ENCODE measurements at places on chromosomes 2 and 18. TPM values are rescaled to one million over a fixed set of nuclear protein-coding genes. Genes with fewer than 3 reads are reported as not detected.
A peak's percentile ranks its signal among the peaks of the same experiment; 100 is the strongest.

SKOR2 gene
- not detected for polyA plus RNA-seq

SERPINB11 gene
- polyA plus RNA-seq: not detected

HOXD3 gene
- not detected for polyA plus RNA-seq

EGR4 gene
- polyA plus RNA-seq: not detected

GALR1 gene
- polyA plus RNA-seq: not detected

APLF gene
- 3.6 TPM for polyA plus RNA-seq

MARCHF4 gene
- 3.8 TPM for polyA plus RNA-seq

LRRFIP1 gene
- polyA plus RNA-seq: 71.1 TPM

HOXD9 gene
- not detected for polyA plus RNA-seq

LCLAT1 gene
- 25.2 TPM for polyA plus RNA-seq

FRZB gene
- polyA plus RNA-seq: 2.5 TPM

SERPINB5 gene
- polyA plus RNA-seq: not detected

DNA sequence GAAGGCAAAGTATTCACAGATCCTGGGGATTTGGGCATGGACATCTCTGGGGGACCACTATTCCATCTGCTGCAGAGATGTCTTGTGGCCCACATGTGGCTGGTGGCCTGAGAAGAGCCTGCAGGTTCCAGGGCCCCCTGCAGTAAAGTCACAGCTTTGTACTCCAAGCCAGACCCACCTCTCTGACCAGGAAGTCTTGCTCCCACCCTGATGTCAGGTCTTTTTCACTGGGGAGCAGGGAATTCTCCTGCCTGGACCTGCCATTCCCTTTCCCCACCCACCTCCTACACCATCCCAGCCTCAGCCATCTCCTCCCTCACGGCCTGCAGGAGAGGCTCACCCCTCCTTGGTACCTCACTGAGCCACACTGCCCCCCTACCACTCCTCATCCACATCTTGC is 211.8 kb downstream of the SMAD2 start:
- DNase-seq: no peak

- no peak for DNase-seq
These were observed at the start of gene CAPN13 for GRCh38 chr2:30807249-30807648. Gene CAPN13, minus strand, starts transcription at chr2:30807446. Its CDS starts 20,121 bp downstream, at chr2:30787325.

DNA sequence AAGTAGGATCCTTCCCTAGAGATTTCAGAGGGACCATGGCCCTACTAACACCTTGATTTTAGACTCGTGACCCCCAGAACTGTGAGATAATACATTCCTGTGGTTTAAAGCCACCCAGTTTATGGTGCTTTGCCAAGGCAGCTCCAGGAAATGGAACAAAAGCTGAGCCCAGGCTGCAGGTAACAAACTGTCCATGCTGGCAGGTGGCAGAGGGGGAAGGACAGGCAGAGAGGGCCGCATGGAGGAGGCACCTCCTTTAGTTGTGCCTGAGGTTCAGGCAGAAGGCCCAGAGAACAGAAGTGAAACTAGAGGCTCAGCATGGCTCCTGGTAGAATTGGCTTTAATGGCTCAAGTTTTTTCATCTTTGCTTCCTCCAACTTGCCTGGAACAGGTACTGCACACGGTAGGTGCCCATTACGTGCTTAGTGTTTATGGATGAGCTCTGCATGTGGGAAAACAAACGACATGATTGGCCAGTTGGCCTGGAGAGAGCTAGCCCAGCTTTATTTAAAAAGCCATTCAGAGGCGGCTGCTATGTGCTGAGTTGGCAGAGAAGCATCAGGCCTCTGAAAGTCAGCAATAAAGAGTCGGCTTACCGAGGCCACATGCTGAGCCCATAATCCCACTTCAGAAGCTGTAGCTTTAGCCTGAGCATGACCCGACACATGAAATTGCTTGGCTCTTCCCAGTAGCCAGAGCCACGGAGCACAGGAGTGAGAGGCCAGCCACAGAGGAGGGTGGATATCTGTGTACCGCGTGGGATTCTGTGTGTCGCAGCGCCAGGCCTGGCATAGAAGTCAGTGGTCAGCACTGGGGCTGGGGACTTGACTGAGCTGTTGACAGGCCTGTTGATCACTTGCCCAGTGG is 36.5 kb downstream of the HS1BP3 start:
- no peak for DNase-seq

DNA sequence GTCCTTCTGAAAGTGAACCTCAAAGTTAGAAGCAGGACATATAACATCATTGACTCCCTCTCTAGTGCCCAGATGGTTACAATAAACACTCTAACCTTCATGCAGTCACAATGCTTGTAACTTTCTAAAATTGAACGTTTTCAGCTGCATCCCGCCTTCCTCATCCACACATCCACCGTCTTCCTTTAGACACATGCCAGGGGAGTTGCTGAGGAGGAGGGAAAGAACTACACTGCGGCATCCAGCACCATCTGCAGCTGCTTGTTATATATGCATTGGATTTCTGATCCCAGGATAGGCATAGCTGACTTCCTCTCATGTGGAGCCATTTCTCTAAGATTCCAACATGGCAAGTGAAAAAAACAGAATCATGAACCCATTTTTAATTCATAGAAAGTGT is 96.8 kb downstream of the FBXO15 start:
- DNase-seq: no peak

GRCh38 chr2:232478571-232479340 is 8.9 kb downstream of the ECEL1 start:
- DNase-seq: no peak

- DNase-seq: no peak
These were observed 6.7 kb upstream of the B3GNT7 start for GRCh38 chr2:231388725-231389346.

GRCh38 chr2:172200495-172201085 is 97.9 kb upstream of the DLX2 start:
- no peak for DNase-seq

DNA sequence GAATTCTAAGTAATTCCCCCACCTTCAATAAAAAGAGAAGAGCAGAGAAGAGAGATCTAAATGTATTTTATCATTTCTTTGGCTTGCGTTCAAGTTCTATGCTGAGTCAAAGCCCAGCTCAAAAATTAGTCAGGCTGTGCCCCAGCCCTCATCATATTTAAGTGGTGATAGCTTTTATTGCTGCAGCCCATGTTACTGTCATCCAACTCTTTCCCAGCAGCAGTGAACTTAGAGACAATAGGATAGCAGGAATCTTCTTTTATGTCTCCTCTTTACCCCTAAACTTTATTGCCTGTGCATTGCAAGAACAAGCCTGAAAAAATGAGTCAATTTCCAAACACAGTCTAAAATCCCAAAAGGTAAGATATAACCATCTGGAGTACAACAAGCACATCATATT is 1599.3 kb upstream of the PIK3C3 start:
- DNase-seq: peak; percentile 4

DNA sequence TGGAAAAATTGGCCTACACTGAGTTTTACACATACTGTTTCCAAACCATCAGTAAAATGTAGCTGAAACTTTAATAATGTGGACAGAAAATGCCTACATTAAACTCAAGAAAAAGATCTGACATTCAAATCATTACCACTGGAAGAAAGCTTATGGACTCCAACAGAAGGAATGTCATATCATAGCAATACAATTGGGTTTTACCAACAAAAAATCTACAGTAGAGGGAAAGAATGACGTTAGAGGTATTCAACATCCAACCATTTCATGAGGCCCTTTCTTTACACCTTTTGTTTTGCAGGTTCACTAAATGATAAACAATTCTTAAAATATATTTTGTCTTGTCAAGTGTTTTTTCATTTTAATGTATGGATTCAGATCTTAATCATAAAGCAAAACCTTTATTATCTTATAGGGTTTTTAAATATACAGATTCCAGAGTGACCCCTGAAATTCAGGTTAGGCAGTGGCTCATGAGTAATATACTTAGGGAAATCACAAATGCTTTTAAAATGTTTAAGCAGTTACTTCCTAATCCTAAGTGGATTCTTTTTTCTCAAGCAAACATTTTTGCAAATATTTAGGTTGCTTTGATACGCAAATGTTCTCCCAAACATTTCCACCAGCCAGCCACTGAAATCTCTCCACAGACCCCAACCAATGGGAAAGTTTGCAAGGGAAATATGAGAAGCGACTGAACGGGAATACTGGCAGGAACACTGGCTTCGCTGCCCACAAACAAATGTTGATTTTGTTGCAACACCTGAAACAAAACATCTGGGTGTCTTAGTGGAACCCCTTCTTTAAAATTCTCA is 168.7 kb downstream of the TCF4 start:
- DNase-seq: no peak

GRCh38 chr2:226413498-226414130 is 386.0 kb downstream of the IRS1 start:
- no peak for DNase-seq

DNA sequence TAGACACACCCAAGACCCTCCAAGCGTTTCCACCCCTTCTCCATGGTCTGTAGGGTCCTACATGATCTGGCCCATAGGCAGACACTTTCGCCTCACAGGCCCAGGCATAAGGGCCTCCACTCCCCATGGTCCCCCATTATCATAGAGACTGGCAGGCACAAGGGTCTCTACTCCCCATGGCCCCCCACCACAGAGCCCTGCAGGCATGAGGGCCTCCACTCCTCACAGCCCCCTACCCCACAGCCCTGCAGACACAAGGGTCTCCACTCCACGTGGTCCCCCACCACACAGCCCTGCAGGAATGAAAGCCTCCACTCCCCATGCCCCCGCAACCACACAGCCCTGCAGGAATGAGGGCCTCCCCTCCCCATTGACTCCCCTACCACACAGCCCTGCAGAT is 159.7 kb upstream of the AGAP1 start:
- no peak for DNase-seq

DNA sequence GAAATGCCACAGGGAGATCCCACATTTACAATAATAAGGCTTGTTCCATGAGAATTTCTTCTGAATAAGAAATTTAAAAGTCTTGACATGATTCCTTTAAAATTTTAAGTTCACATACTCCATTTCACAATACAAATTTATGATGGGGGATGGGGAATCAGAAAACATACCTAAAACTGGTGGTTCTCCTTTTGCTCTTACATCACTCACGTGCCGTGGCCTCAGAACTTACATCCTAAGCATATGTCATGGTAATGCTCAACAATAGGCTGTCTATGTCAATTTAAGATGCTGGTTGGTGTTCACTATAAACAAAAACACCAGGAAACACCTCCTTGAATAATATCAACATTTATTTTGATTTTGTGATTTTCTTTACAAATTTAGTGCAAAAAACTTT is 12.8 kb downstream of the UPP2 start:
- no peak for DNase-seq

DNA sequence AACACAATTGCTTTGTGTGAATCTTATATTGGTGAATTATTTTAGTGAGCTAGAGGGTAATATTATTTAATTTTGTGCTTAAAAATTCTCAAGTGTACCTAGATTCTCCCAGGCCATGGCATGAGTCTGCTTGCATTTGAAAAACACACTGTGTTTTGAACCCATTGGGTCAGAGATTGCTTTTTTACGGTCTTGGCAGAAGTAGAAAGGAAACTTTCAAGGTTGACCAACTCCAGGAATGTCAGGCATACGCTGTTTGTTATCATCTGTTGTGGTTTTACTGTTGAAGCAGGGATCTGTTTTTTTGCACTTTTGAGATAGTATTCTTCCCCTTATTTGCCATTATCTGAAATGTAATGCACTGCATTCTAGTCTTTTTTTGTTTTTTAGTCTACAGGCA is 377.4 kb downstream of the RPRM start:
- no peak for DNase-seq

- no peak for DNase-seq
These were observed 59.0 kb downstream of the SDC1 start for GRCh38 chr2:20165677-20166509.

Measured in AG04450 (cell line).